PC-3 (cell line): ENCODE measurements at places on chromosomes 7 and 10. TPM values are rescaled to one million over a fixed set of nuclear protein-coding genes. Genes with fewer than 3 reads are reported as not detected.

DNA sequence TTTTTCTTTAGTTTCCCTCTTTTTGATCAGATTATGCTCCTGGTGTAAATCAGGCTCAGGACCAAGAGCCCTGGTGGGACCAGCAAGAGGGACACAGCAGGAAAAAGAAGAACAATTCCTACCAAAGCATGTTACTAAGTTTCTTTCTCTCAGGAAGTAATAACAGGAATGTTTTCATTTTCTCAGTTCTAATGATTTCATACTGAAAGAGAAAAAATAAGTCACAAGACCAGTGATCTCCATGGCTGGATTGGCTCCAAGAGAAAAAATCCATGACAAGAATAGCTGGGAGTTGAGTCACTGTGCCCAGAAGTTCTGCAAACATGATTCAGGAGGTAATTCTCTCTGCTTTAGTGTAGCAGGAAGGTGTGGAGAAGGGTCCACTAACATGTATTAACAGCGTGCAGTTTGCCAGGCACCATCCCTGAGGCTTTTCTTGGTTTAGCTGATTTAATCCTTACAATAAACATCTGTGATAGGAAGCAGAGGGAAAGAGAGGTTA lies 23.8 kb upstream of the IFIT2 start:
- peaks cover 71% of the 10 kb centered on the region for H3K4me1 ChIP-seq
- H3K4me3 ChIP-seq = peak overlapping the region; percentile 28; the same call in 1 of the 2 replicates
- no peaks in the 10 kb centered on the region for H3K27me3 ChIP-seq
- DNase-seq = peak; percentile 98
- H3K27ac ChIP-seq = peak overlapping the region; percentile 96

Gene DDX56
- total RNA-seq = 93.8 and 119 TPM in 2 replicates

DNA sequence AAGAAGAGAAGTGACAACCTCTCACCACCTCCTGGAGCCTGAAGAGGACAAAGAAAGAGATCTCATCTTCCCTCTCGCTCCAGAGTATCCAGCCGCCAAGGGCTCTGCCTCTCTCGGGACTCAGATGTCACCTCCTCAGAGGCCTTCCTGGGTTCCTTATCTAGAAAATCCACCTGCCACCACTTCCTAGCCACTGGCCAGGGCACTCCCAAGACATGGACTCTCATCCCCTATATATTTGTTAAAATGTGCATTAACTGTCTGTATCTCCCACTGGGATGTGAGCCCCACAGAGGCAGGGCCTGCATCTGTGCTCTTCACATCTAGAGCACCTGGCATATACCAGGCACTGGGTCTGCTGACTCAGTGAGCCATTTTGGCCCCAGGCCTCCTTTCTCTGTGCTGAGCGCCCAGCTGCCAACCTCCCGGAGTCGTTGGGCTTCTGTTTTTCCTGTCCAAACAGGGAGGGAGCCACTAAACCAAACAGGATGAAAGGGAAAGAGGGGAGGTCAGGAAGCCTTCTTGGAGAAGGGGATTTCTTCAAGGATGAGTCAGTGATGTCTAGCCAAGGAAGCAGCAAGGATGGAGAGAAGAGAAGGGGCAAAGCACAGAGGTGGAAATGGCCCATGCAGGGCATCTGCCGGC lies 58.9 kb downstream of the KCNMA1 start:
- peak overlapping the region; percentile 55 for H3K27ac ChIP-seq
- 0 out of 2 replicates have a peak, but pooled peaks cover 3% of the 10 kb centered on the region for H3K36me3 ChIP-seq
- peak; percentile 97 for DNase-seq

DNA sequence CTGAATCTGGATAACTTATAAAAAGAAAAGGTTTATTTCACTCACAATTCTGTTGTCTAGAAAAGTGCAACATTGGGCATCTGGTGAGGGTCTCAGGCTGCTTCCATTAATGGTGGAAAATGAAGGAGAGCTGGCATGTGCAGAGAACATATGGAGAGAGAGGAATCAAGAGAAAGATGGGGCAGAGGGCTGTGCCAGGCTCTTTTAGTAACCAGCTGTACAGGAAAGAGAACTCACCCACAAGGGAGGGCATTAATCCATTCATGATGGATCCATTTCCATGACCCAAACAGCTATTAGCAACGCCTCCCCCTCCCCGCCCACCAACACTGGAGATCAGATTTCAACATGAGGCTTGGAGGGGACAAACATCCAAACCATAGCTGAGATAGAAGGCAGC lies 61.7 kb upstream of the LYZL1 start:
- no peak overlapping the region for H3K4me3 ChIP-seq
- H3K4me1 ChIP-seq = no peaks in the 10 kb centered on the region
- no peak for DNase-seq
- H3K36me3 ChIP-seq = no peaks in the 10 kb centered on the region
- H3K27ac ChIP-seq = no peak overlapping the region

- peaks cover 12% of the 10 kb centered on the region for H3K4me1 ChIP-seq
- H3K4me3 ChIP-seq = no peak overlapping the region
- no peaks in the 10 kb centered on the region for H3K36me3 ChIP-seq
- 0 out of 2 replicates have a peak, but pooled peaks cover 4% of the 10 kb centered on the region for H3K27me3 ChIP-seq
- no peak overlapping the region for H3K27ac ChIP-seq
Measured at GRCh38 chr10:20624642-20625041, 272.5 kb downstream of the NEBL start.

- no peak for DNase-seq
- H3K36me3 ChIP-seq = no peaks in the 10 kb centered on the region
- H3K27me3 ChIP-seq = no peaks in the 10 kb centered on the region
- H3K27ac ChIP-seq = no peak overlapping the region
Measured at GRCh38 chr10:115744089-115744488, 528.9 kb downstream of the GFRA1 start.

GRCh38 chr7:5478568-5479430 lies 55.2 kb upstream of the TNRC18 start:
- H3K27me3 ChIP-seq = no peaks in the 10 kb centered on the region
- no peak for DNase-seq
- no peak overlapping the region for H3K27ac ChIP-seq
- no peaks in the 10 kb centered on the region for H3K4me1 ChIP-seq
- H3K36me3 ChIP-seq = no peaks in the 10 kb centered on the region

Gene LYZL1
- total RNA-seq = not detected in 2 replicates

Gene ATRNL1
- total RNA-seq = not detected in 2 replicates

DNA sequence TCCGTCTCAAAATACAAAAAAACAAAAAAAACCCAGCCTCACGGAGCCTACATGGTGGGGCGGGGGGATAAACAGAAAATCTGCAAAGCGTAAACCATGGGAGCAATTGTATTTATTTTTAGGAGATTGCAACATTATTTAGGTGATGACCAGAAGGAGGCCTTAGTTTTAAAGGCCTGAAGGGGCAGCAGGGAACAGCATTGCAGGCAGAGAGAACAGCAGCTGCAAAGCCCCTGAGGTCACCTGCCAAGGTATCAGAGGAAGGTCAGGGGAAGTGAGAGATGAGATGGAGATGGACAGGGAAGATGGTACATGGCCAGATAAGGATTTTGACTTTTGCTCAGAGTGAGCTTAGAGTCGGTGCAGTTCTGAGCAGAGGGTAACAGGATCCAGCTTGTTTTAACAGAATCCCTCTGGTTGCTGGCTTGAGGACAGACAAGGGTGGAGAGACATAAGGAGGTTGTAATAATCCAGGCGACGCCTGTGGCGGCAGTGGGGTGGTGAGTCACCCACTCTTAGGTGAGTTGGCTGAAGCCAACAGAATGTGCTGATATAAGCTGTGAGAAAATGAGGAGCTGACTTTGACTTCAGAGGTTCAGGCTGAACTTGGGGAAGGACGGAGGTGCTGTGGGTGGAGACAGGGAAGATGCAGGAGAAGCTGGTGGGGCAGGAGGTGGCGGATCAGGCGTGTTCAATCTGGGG lies 82.3 kb upstream of the GTF2I start:
- no peaks in the 10 kb centered on the region for H3K36me3 ChIP-seq
- H3K27ac ChIP-seq = no peak overlapping the region
- no peaks in the 10 kb centered on the region for H3K27me3 ChIP-seq
- H3K4me1 ChIP-seq = peaks cover 8% of the 10 kb centered on the region
